Ureter (tissue), 1 donor: ENCODE measurements at places on chromosomes 5 and 9. TPM values are rescaled to one million over a fixed set of nuclear protein-coding genes. Genes with fewer than 3 reads are reported as not detected.

GRCh38 chr5:158611581-158611980 is 488.1 kb downstream of the EBF1 start:
- DNase-seq = no peak

- DNase-seq = no peak
Observed at GRCh38 chr9:19510907-19511306, 102.1 kb downstream of the ACER2 start.

GRCh38 chr5:111776913-111777781 is 20.2 kb upstream of the NREP start:
- DNase-seq = no peak

LRRC26 gene
- total RNA-seq = not detected

INSYN2B gene
- not detected for total RNA-seq

SPINK6 gene
- total RNA-seq = not detected

KIF12 gene
- 6.4 TPM for total RNA-seq
